ENCODE measurements at places on chromosomes 2 and 18.

GRCh38 chr18:68611311-68611710 lies 103.6 kb downstream of the TMX3 start:
- DNase-seq = no peak

DNA sequence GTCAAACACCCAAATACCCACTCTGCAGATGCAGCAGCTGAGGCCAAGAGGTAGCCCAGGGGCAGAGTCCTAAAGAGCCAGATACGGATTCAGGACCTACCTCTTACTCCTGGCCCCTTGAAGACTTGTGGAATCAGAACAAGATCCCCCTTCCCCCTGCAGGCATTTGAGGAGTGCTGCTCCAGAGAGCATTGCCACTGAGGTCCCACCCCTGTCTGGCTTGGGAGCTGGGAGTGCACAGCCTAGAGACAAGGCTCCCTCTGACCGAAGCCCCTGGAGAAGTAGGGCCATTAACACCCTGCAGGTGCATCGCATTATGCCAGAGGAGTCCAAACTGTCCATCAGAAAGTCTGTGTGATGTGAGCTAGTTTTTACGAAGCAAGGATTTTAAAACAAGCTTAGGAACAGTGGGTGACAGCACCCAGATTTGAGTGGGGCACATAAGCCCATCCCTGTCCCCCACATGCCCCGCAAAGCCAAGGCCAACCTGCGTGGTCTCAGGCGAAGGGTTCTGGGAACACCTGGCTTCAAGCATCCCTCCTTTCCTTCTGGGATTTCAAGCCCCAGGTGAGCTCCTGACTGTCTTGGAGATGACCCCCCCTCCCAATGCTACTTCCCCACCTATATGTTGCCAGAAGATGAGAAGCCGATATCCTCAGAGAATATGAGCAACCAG lies 48.4 kb downstream of the MTERF4 start:
- peak; percentile 25 for DNase-seq

DNA sequence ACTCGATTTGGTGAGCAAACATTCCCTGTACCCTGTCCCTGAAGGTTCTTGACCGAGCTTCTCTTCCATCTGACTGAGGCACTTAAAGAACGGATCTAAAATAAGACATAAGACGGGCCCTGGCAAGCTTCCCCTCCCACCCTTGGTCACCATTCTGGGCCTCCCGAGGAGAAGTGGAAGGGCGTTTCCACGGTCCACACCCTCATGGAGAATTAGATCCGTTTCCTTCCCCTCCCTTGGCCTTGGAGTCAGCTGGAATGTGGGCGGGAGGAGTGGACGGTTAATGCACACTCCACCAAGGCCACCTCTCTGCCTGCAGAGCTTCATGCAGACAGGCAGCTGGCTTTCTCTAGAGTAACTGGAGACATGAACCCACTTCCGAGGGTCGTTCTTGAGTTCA lies 257.3 kb upstream of the APCDD1 start:
- no peak for DNase-seq

- DNase-seq = no peak
Observed at GRCh38 chr18:74436158-74436769, 20.8 kb downstream of the DIPK1C start.

DNA sequence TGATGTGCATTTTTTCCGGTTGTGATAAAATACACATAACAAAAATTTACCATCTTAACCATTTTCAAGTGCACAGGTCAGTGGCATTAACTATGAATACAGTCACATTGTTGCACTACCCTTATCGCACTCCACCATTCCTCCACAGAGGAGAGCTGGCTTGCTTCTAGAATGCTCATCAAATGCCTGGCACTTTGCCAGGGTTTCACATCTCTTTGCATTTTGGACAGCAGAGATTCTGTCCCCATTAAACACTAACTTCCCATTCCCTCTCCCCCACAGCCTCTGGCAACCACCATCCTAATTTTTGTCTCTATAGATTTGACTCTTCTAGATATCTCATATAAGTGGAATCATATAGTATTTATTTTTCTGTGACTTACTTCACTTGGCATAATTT lies 165.0 kb downstream of the ASB1 start:
- DNase-seq = no peak

- no peak for DNase-seq
Observed at GRCh38 chr2:196546151-196546919, 93.2 kb upstream of the CCDC150 start.

GRCh38 chr2:221060376-221060775 lies 511.7 kb downstream of the EPHA4 start:
- DNase-seq = no peak

DNA sequence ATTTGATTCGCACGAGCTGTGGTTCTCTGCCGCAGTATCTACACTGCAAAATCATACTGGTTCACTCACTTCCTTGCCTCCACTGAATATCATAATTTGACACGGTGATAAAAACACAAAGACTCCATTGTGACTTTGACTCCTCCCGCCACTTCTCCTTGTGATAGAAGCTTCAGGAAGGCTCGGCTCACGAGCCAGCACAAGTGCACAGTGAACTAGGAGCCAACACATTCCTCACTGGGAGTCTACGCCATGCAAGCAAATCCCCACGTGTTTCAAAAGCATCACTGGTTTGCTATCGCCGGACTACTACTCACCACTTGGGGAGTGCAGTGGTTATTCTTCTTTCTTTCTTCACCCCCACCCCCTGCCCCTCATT lies 293.3 kb upstream of the PARD3B start:
- no peak for DNase-seq

DNA sequence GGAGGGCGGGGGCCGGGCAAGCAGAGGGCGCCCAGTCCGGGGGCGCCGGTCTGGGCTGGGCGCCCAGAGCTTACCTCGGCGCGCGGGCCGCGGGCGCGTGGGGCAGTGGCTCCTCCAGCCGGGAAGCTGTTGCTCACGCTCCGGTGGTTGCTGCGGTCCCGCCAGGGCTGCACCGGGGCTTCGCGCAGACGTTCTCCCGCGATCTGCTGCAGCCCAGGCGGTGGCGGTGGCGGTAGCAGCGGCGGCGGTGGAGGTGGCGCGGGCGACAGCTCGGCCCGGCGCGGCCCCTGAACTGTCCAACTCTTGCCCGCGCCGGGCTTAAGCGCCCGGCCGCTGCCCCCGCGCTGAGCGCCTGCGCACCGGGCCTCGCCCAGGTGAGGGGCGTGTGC lies 391 bp downstream of the ZNF385B start:
- DNase-seq = no peak

GRCh38 chr2:209413311-209414014 lies 10.4 kb upstream of the MAP2 start:
- DNase-seq = no peak

GRCh38 chr2:147479358-147479757 lies 365.5 kb upstream of the ACVR2A start:
- no peak for DNase-seq

- DNase-seq = no peak
Observed at GRCh38 chr18:10732990-10733389, 207.2 kb downstream of the NAPG start.

DNA sequence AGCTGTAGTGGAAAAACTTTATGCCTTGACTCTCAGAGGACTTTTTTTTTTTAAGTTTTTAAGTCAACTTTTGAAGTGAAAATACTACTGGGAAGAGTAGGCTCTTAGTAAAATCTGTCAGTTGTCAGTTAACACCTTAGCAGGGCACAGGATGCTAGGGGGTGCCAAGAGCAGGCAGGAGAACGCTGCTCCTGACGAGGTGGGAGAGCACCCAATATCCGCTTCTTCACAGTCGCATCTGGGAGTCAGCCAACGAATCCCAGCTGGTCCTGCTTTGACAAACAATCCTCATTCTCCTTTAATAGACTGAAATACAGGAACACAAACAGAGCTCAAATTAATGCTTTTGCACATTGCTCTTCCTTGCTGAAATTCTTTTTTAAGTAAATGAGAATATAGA lies 709.5 kb upstream of the ACVR2A start:
- no peak for DNase-seq

- DNase-seq = no peak
Observed at GRCh38 chr18:48167897-48168253, 237.4 kb upstream of the SMAD2 start.

GRCh38 chr2:179770029-179770428 lies 91.4 kb downstream of the ZNF385B start:
- DNase-seq = no peak

- DNase-seq = no peak
Observed at GRCh38 chr18:10454681-10455557, 484 bp downstream of the APCDD1 start.

- DNase-seq = no peak
Observed at GRCh38 chr2:5491523-5491922, 200.7 kb upstream of the SOX11 start.

DNA sequence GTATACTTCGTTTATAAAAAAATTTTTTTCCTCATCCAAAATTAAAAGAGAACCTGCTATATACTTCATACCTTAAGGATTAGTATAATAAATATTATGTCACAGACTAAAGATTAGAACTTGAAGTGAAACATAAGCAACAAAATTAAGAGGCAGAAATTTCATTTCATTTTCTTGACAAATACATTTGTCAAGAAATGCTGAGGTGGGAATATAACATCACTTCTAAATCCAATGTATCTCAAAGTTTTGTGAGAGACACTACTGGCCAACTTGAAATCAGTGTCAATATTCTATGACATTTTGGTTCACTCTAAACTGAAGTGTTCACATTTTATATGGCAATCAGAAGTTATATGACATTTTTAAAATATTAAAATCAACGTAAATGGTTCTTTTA lies 43.8 kb downstream of the SCRN3 start:
- no peak for DNase-seq

DNA sequence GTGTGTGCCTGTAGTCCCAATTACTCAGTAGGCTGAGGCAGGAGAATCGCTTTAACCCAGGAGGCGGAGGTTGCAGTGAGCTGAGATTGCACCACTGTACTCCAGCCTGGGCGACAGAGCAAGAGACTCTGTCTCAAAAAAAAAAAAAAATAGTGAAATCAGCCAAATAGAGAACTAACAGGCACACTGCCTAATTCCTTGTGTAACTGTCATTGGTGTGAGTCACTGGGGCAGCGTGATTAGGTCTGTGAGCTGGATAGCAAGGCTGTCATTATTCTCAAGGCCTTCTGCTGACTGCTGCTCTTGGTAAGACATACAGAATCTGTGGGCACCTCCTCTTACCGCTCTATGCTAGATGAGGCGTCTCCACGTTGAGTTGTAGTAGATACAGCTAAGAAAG lies 270.3 kb downstream of the NEDD4L start:
- DNase-seq = no peak

- DNase-seq = no peak
Observed at GRCh38 chr2:240622060-240622411, 3.2 kb upstream of the GPR35 start.

DNA sequence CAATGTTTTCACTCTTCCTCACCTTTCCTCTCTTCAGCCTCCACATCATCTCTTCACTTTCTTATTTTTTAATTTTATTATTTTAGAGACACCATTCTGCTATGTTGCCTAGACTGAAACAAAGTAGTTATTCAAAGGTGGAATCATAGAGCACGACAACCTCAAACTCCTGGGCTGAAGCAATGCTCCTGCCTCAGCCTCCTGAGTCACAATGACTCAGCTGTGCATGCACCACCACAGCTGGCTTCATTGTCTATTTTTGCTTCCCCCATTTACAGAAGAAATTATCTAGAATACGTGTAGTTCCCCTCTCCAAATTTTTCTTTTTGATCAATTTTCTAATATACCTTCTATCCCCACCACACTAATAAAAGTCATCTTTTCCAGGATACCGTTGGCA lies 911.5 kb upstream of the SOX11 start:
- no peak for DNase-seq

- no peak for DNase-seq
Observed at GRCh38 chr2:187445051-187445450, 3.0 kb downstream of the CALCRL start.

DNA sequence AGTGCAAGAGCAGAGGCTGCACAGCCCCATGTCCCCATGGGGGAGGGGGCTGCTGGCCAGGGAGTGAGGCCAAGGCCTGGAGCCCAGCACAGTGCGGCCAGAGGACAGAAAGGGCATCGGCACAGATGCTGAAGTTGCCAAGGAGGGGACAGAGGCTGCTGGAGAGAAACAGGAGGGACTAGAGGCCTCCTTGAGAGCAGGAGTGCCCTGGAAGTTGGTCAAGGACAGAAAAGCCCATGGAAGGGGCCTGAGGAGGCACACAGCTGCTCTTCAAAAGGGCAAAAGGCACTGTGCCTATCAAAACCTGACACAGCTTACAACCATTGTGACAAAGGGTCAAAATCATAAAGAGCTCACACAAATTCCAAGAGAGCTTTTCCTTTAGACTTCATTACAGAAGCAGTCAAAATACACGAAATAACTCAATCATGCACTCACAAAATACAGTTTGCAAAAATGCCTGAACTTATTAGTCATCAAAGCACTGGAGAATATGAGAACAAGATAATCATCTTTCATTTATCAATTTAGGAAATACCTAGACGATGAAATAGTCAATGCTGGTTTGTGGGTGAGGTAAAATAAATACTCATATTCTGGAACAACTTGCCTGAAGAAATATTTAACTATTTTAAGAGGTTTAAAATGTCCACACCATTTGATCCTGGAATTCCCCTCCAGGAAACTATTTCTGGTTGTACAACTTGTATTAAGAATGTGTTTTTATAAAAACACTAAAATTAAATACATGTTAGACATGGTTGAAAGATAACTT lies 79.6 kb downstream of the USP40 start:
- DNase-seq = no peak

GRCh38 chr18:47490882-47491281 lies 239.4 kb upstream of the SKOR2 start:
- no peak for DNase-seq

GRCh38 chr2:70527447-70528080 lies 26.1 kb downstream of the TGFA start:
- DNase-seq = no peak

DNA sequence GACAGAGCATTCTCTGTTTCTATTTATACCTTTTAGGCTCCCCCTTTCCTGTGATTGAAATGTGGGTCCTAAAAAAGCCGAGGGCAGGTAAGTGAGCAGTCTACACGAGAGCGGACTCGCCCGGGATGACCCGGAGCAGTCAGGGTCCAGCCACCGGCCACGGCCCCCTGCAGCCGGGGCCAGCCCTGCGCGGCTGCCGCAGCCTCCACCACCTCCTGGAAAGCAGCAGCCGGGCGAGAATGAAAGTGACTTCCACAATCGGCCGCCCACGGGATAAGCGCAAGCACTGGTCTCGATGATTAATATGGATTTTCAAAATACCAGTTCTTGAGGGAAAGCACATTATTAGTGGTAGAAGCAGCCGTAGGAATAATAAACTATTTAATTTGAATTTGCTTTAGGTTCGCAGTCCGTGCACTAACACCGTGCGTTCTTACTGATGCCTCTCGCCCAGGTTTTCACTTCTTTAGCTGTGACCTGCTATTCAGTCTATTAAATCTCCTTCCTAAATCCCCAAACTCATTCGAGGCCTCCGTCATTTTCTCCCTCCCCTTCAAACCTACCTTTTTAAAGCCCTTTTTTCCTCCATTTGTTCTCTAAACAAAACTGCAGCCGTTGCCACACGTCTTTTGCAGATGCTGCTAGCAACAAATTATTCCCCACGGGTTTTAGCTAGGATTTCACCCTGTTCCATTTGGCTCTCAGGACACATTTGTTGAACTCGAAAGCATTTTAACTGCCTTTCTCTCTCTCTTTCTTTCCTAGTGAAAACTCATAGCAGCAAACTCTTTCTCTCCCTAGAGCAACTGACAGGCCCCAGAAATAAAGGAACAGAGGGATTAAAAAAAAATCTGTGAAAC lies 1015.1 kb upstream of the PIK3C3 start:
- DNase-seq = no peak
